Aorta (tissue), 5 donors: ENCODE measurements at places on chromosomes 3 and 15. TPM values are rescaled to one million over a fixed set of nuclear protein-coding genes. Genes with fewer than 3 reads are reported as not detected.

AP3B2 gene
- total RNA-seq: 0.16 TPM

DNA sequence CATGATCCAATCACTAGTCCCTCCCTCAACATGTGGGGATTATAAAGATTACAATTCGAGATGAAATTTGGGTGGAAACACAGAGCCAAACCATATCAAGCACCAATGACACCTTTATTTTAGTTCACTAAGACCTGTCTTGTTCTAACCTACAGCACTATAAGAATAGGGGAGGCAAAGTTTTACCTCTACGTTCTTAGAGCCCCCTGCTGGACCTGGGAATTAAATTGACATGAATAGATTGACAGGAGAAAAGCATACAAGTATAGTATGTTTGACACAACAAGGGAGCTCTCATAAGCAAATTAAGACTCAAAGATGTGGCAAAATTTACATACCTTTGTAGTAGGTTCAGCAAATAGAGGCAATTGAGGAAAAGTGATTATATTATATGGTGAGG is 974.4 kb upstream of the ALCAM start:
- no peak for DNase-seq

DNA sequence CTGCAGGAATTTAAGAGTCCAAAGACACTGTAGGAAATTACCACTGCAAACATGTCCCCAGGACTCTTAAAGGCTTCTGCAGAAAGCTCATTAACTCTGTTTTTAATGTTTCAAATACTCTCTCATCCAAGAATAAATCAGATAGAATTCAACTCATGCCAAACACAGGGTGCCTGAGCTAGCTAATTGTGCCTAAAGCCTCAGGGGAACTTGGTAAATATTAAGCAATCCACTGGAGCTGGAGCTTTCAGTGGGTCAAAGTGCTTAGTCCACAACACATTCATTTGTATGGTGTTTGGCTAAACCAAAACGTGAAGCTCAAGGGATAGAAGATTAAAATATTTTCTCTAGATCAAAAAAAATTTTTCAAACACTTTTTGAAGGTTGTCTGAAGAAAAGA is 131.4 kb downstream of the THRB start:
- DNase-seq: no peak

DNA sequence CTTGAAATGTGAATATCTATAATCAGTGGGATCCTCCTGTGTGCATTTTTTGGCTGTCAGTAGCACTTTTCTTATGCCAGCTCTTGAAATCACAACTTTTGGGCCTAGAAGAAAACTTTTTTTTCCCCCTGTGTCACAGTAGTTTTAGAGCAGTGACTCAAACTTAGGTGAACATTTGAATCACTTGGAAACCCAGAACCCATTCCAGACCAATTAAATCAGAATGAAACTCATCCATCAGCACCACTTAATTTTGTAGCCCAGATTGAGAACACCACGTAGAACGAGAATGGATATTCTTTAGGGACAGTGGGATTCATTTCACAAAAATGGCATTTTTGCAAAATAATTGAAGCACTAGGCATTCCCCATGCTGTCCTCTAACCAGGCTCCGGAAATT is 224.8 kb upstream of the NANOGP8 start:
- DNase-seq: no peak

DNA sequence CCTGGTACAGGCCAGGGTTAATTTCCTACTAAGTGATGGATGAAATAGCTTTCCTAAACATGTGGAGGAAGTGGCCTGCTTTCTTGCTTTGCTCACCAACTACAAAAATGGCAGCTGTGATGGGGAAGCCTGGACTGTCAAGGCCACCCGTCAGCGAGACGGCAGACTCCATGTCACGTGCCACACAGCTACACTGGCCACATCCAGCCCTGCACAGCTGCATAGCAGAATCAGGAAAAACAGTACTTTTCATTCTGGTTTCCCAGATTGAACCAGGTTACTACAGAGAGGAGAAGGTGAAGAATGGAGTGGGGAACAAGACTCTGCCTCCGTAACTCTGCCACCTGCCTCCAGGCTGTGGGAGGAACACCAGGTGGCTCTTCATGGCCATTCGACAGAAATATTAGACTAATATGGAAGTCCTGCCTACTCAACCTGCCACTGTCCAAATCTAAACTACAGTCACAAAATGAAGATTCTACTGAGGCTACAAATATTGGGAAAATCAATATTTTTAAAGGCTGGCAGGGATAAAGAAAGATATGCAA is 174.3 kb downstream of the MAGI1 start:
- DNase-seq: no peak

- no peak for DNase-seq
Measured at GRCh38 chr15:31502541-31503229, 176.1 kb downstream of the KLF13 start.
